ENCODE measurements at places on chromosomes 11 and 22.
A peak's percentile ranks its signal among the peaks of the same experiment; 100 is the strongest.

DNA sequence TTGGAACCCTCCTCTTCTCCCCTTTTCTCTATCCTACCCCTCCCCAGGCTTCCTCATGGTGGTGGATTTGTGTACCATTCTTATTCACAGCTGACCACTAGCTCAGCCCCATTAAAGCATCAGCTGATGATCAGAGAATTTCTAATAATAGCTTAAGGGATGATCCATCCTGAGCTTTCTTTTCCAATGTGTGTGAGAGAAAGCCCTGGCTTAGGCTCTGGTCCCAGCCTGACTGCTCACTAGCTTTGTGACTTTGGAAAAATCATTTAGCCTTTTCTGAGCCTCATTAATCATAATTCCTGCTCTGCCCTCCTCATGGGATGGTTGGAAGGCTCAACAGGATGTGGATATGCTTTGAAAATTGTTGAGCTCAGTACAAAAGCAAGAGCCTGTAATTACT is 26.3 kb upstream of the CCDC90B start:
- DNase-seq: no peak

- DNase-seq: peak; percentile 71
Observed at GRCh38 chr11:103202048-103202651, 92.9 kb downstream of the DYNC2H1 start.

- peak; percentile 78 for DNase-seq
Observed at GRCh38 chr11:45412051-45412471, 125.9 kb upstream of the SYT13 start.

GRCh38 chr11:104484804-104485554 is 321.0 kb upstream of the PDGFD start:
- no peak for DNase-seq
